ENCODE measurements at places on chromosomes 3 and 15.
A peak's percentile ranks its signal among the peaks of the same experiment; 100 is the strongest.

GRCh38 chr3:110123946-110124345 is 786.6 kb upstream of the DPPA4 start:
- DNase-seq = no peak

GRCh38 chr3:25455441-25456132 is 27.5 kb downstream of the RARB start:
- DNase-seq = peak; percentile 69

DNA sequence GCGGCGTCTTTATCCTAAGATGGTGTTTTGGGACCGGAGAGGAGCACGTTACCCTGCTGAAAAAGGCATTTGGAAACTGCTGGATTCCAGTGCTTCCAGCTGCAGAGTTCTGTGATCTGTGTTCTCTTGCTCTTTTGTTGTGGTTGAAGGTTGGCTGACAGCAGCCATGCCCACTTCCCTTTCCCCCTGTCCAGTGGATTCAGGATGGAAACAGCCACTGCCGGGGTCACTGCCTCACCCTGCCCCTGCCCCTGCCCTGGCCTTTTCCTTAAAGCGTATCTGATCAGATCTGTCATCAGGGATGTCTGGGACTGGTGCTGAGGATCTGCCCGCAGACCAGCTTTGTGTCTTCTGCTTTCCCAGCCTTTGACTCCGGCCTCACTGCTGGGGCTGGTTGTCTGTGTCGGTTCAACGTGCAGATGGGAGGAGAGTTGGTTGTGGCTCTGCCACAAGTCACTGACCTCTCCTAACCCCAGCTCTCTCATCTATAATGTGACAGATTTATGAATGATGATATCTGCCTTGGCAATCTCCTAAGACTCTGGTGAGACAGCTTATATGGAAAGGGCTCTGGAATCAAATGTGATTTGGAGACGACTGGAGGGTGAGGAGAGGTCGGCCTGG is 219.4 kb upstream of the BHLHE40 start:
- DNase-seq = no peak

GRCh38 chr3:194139071-194139813 is 3.3 kb downstream of the HES1 start:
- DNase-seq = peak; percentile 14

- DNase-seq = no peak
Measured at GRCh38 chr15:83018436-83018835, 7.0 kb upstream of the C15orf40 start.

GRCh38 chr15:26126819-26127387 is 263.8 kb upstream of the ATP10A start:
- DNase-seq = no peak

- no peak for DNase-seq
Measured at GRCh38 chr3:43957553-43957952, 266.8 kb downstream of the ABHD5 start.

GRCh38 chr3:43388175-43388574 is 101.8 kb downstream of the SNRK start:
- DNase-seq = no peak

DNA sequence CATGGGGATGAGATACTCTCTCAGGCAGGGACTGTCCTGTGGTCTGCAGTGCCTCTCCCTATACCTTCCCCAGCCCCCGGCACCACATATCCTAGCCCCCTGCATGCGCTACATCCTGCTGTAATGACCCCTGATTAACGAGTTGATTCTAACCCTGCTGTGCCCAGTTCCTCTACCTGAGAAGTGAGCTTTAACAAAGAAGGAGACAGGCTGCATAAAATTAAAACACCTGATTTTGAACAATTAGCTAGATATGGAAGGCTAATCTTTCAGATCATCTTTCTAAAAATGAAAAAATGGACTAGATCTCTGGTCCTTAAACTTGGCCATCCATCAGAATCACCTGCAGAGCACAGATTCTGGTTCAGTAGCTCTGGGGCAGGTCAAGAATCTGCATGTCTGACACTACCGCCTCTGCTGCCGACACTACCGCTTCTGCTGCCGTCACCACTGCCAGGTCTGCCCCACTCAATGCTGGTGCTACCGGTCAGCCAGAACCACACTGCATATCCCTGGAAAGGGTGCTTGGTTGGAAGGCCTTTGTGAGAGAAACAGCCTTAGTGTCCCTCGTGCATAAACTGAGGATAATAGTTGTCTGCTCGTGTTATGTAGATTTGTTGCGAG is 33.6 kb upstream of the ZBTB38 start:
- DNase-seq = no peak

DNA sequence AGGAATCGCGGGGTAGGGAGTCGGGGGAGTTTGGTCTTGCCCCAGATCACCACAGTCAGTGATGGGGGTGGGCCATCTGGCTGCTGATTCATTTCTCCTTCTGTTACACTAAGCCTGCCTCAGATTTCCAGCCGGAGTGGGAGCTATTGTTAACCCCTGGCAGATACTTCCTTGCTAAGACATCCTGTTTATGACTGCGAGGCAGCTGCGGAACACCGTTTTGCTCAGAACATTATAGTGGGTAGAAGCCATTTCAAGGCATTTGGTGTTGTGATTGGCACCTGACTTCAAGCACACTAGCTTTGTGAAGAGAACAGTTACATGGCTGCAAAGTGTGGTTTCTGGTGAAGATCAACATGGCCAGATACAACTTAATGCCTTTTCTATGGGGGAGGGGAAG is 73.8 kb downstream of the FLNB start:
- no peak for DNase-seq

- DNase-seq = no peak
Measured at GRCh38 chr15:79988448-79989117, 17.6 kb upstream of the BCL2A1 start.

- peak; percentile 78 for DNase-seq
Measured at GRCh38 chr3:14921034-14921616, 26.3 kb upstream of the NR2C2 start.

DNA sequence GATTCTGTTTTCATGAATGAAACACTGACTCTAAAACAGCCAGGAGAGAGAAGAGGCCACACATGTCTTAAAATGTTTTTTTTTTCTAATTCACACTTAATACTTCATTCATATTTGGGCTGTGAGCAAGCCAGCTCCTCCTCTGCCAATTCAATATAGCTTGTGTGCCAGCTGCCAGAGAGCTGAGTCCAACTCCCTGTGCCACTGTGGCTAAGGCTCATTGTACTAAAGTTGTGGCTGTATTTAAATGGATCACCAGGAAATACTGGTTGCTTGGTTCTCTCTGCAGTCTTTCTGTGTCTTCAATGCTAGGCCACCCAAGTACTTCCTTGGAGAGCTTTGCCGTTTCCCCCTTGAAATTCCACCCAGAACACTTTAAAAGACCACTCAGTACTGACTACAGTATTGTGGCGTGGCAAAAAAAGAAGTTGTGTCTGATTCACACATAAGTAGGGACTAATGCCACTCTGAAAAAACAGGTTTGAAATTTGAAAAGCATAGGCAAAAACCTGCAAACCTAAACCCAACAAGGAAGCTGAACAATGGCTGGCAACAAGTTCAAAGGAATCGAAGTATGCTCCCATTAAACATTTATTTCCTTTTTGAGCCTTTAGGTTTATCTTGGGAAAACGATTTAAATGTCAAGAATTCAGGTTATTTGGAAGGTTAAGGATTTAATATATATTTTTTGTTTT is 524.7 kb downstream of the DIPK2A start:
- DNase-seq = no peak

GRCh38 chr3:47607335-47607734 is 28.7 kb upstream of the CSPG5 start:
- no peak for DNase-seq

DNA sequence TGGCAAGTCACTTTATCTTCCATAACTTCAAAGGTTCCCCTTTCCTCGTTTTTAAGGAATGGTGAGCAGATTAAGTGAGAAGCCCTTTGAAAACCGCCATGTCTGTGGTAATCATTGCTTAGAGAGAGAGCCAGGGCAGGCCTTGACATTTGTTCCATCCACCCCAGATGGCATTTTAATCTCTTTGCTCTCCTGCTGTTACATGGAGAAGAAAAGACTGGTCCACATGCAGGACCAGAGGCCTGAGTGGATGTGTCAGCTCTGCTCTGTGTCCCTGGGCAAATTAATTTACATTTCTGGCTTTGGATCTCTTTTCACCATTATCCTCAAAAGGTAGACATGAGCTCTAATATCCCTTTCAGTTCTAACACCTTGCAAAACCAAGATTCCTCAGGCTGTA is 157.3 kb upstream of the LPP start:
- no peak for DNase-seq

DNA sequence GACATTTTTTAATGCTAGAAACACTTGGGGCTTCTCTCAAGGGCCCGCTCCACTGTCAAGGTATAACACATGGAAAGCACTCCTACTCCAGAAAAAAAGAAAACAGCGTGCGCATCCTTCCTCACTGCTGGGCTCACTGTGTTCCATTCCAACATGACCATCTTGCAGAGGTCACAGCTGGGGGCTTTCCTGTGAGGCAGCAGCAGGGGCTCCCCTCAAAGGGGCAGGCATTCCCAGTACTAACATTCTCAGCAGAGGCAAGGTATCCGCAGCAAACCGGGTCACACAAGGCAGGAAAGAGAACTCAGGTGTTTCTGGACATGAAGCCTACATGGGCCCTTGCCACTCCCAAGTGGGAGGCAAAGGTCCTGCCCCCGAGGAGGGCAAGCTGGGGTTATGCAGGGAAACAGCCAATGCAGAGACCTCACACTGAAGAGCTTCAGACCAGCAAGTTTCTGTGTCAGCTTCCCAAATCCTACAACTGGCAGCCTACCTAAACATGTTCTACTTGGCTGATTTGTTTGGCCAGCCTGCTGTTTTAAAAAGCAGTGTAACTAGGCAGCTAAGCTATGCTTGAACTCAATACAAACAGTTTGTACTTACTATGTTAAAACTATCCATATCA is 6.4 kb downstream of the BDH1 start:
- DNase-seq = no peak

- DNase-seq = no peak
Measured at GRCh38 chr3:184598574-184598927, 37.0 kb downstream of the EPHB3 start.

- no peak for DNase-seq
Measured at GRCh38 chr3:25170021-25170420, 258.0 kb upstream of the RARB start.

All from amniotic stem cell (primary cell).